ENCODE measurements at places on chromosomes 5 and 9.

DNA sequence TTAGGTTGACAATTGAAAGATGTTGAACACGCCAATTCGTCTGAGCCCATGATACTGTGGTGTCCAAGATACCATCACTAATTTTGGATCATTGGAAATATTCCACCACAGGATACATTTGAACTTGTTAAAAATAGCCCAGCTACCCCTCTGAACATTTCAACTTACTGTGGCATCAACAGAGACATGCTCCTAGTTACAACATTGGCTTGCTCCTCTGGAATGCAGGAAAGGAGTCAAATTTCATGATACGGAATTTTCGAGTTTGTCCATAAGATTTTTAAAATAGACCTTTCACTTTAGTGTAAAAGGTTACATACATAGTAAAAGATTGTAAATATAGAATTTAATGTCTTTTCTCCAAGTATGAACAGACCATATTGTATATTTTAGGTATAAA lies 12.8 kb downstream of the SEMA5A start:
- H3K36me3 ChIP-seq: no peaks in the 10 kb centered on the region
- peaks cover 1% of the 10 kb centered on the region for H3K4me1 ChIP-seq
- H3K27ac ChIP-seq: no peak overlapping the region
- peaks cover 3% of the 10 kb centered on the region for H3K27me3 ChIP-seq
- no peak overlapping the region for H3K4me3 ChIP-seq
- no peak for DNase-seq

DNA sequence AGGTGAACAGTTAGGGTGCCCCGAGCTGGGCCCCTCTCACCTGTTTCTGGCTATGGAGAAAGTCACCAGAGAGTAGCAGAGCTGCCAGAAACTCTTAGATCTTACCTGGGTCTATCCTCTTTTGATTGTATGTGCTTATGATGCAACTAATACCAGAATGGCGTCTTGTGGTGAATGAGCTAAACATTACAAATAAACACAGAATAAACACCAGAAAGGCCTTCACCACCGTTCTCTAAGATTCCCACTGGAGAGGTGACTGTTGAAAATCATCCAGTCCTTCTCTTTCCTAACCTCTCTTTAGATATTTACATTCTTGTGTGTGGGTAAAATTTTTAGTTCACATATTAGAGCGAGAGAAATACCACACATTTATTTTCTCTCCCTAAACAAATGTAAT lies 241.7 kb upstream of the GAS1 start:
- no peaks in the 10 kb centered on the region for H3K4me1 ChIP-seq
- H3K27ac ChIP-seq: no peak overlapping the region
- H3K27me3 ChIP-seq: peaks cover 3% of the 10 kb centered on the region
- H3K36me3 ChIP-seq: no peaks in the 10 kb centered on the region
- no peak for DNase-seq

- no peak overlapping the region for H3K4me3 ChIP-seq
- H3K36me3 ChIP-seq: no peaks in the 10 kb centered on the region
- DNase-seq: no peak
- H3K27me3 ChIP-seq: no peaks in the 10 kb centered on the region
- no peak overlapping the region for H3K27ac ChIP-seq
- no peaks in the 10 kb centered on the region for H3K4me1 ChIP-seq
These were observed 329.8 kb upstream of the PDE4D start for GRCh38 chr5:60223342-60223741.

DNA sequence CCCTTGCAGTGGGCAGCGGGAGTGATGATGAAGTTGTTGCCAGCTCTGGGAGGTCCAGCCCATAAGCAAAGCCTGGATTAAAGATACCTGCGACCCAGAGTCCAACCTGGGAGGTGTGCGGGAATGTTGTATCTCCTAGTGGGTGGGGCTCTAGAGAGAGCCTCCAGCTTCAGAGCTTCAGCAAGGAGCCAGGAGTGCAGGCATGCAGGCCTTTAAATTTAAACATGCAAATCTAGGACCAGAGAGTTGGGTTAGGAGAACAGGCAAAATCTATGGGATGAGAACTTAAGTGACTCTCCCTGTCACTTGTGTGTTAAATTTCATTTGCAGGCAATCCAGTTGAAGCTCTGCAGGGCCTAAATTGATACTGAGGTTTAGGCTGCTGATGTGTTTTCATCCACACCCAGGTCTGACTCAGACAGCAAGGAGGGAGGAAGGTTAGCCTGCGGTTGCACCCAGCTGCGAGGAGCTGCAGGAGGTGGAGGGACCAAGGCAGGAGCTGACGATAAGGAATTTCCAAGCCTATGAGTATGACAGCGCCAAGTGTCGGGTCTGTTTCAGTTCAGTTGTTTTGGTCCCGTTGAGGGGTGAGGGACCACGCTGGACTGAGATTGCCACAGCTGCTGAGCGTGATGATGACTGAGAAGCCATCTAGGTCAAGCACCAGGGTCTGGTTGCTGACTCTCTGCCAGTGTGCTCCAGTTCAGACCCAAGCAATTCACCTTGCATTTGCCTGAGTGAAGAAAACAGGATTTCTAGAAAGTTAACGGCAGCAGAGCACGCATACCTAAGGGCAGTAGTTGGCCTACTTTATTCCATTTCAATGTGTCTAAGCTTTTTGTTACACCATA lies 243.0 kb downstream of the ICE1 start:
- no peaks in the 10 kb centered on the region for H3K36me3 ChIP-seq
- H3K4me1 ChIP-seq: no peaks in the 10 kb centered on the region
- peaks cover 4% of the 10 kb centered on the region for H3K27me3 ChIP-seq
- no peak overlapping the region for H3K27ac ChIP-seq
- DNase-seq: no peak

GRCh38 chr9:95852059-95853032 lies 23.1 kb upstream of the ERCC6L2 start:
- H3K36me3 ChIP-seq: peaks cover 15% of the 10 kb centered on the region
- peaks cover 8% of the 10 kb centered on the region for H3K4me1 ChIP-seq

DNA sequence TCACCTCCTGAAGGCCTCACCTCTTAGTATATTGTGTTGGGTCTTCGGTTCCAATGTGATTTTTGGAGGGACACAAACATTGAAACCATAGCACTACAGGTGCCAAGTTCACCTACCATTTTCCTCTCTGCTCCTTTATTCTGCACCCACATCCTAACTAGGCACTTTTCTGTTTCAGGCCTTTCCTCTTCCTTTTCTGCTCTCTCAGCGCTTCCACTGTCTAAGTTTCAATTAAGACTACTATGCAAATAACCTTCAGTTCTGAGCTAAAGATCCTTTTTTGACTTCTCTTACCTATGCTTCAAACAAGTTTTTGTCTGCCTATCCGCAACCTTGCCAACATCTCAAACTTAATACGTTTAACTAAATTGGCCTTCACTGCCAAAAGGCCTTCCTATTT lies 25.4 kb upstream of the ZFYVE16 start:
- DNase-seq: no peak
- H3K36me3 ChIP-seq: no peaks in the 10 kb centered on the region
- H3K4me3 ChIP-seq: no peak overlapping the region
- H3K27me3 ChIP-seq: no peaks in the 10 kb centered on the region

- no peaks in the 10 kb centered on the region for H3K36me3 ChIP-seq
- no peak overlapping the region for H3K27ac ChIP-seq
- peak; percentile 15 for DNase-seq
- no peak overlapping the region for H3K4me3 ChIP-seq
- H3K27me3 ChIP-seq: no peaks in the 10 kb centered on the region
These were observed 92.0 kb downstream of the SV2C start for GRCh38 chr5:76175051-76175666.

- no peak for DNase-seq
- no peak overlapping the region for H3K27ac ChIP-seq
- no peaks in the 10 kb centered on the region for H3K27me3 ChIP-seq
- no peaks in the 10 kb centered on the region for H3K36me3 ChIP-seq
- no peaks in the 10 kb centered on the region for H3K4me1 ChIP-seq
These were observed 7.4 kb downstream of the ZBTB26 start for GRCh38 chr9:122923947-122924346.

DNA sequence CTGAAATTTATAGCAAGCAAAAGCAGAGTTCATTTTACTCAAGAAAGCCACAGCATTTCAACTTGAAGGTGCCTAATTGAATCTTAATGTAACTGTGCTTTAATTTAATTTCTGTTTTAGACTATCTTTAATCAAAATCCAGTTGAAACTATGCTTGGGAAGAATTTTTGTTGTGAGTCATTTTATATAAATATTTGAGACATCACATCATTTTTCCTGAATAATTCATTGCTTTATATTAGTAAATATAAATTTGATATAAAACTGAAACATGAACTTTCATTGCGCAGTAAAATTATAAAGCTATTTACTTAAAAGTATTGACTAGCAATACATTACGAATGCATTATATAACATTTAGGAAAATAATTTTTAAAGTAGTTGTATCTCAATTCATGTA lies 1937.1 kb upstream of the CDH9 start:
- no peak overlapping the region for H3K27ac ChIP-seq
- no peak overlapping the region for H3K4me3 ChIP-seq
- H3K4me1 ChIP-seq: no peaks in the 10 kb centered on the region
- H3K27me3 ChIP-seq: no peaks in the 10 kb centered on the region
- DNase-seq: no peak

DNA sequence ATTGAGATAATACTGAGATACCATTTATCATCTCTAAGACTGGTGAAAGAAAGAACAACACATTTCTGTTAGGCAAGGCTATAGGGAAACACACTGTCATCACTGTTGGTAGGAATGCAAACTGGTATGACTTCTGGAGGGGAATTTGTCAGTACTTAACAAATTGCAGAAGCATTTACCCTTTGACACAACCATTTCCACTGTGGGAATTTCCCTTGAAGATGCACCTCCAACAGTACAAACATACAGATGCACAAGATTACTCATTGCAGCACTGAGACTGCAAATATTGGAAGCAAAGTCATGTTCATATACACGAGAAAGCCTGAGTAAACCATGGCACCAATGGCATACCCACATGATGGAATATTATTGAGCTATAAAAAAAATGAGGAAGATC lies 17.6 kb downstream of the GM2A start:
- DNase-seq: no peak
- peaks cover 11% of the 10 kb centered on the region for H3K4me1 ChIP-seq
- peaks cover 11% of the 10 kb centered on the region for H3K36me3 ChIP-seq
- no peak overlapping the region for H3K4me3 ChIP-seq

GRCh38 chr5:110169461-110169860 lies 479.7 kb downstream of the MAN2A1 start:
- no peak for DNase-seq
- no peak overlapping the region for H3K4me3 ChIP-seq
- no peaks in the 10 kb centered on the region for H3K4me1 ChIP-seq
- H3K27me3 ChIP-seq: no peaks in the 10 kb centered on the region
- H3K36me3 ChIP-seq: no peaks in the 10 kb centered on the region

GRCh38 chr5:181037365-181037861 lies 2.7 kb upstream of the BTNL9 start:
- H3K4me3 ChIP-seq: no peak overlapping the region
- DNase-seq: no peak
- no peak overlapping the region for H3K27ac ChIP-seq
- H3K4me1 ChIP-seq: no peaks in the 10 kb centered on the region
- no peaks in the 10 kb centered on the region for H3K36me3 ChIP-seq
- H3K27me3 ChIP-seq: peaks cover 59% of the 10 kb centered on the region

DNA sequence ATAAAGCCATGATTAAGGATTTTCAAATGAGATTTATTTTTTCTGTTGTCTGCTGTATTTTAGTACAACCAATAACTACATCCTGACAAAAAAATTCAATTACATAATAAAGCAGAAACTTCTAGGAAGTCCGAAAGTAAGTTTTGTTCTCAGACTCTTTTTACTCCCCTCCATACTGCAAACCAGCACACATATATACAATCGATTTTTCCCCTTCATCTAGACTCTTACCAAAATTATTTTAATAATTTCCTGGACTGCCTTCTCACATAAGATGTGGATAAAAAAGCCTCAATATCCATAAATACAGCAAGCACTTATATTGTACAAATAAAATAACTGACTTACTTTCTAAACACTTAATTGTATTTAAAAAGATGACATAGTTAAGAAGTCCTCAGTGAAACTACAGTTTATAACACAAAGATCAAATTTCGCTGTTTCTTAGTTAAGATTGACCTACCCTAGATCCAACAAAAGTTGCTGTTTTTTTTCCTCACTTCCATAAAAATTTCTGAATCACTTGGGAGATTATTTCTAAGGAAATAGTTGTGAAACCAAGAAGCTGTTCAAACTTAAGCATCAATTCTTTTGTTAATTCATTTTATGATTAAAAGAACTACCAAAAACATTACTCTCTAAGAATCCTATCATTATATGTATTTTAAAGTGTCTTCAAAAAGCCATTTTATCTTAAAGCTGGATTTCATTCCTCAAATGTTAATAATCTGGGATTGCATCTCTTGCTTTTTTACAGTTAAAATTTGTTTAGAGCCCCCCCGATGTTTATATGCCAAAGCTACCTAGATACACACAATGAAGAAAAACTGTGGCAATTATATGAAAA lies 74.7 kb upstream of the IFNE start:
- DNase-seq: no peak
- no peaks in the 10 kb centered on the region for H3K36me3 ChIP-seq
- peak overlapping the region; percentile 96 for H3K4me3 ChIP-seq
- H3K4me1 ChIP-seq: peaks cover 47% of the 10 kb centered on the region
- H3K27me3 ChIP-seq: no peaks in the 10 kb centered on the region

DNA sequence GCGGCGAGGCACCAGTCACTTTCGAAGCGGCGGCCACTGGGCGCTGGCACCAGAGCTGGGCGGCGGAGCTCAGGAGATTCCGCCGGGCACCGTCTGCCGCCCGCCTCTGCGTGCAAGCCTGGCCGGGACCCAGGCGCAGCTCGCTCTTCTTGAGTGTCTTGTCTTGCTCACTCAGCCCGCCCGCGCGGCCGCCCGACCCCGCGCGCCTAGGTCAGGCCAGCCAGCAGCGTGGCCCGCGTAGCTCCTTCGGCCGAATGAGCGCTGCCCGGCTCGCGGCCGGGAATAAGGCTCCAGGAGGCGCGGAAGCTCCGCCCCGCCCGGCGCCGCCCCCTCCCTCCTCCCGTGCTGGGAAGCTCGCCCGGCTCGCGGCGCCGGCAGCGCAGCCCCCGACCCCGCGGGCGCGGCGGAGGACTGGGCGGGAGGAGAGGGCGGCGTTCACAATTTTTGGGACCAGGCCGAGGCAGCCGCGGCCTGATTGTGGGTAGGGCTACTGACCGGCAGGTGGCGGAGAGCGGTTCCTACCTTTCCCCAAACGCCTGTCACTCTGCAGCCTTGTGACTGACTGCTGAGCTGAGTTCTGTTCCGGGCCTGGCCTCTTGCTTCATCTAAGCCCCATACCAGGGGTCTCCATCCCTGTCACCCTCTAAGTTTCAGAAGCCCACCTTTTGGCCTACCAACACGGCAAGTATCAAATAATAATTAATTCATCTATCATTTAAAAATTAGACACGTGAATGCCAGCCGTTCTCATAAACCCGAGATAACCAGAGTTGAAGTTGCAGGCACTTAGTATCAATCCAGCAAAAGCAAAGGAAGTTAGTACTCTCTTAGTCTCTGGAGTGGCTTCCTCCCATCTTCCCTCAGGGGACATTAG lies at the start of gene HBEGF:
HBEGF (minus strand) TSS at position 256 of the 874 bp plus-strand sequence. CDS start 275 bp downstream, outside the sequence.
- H3K27me3 ChIP-seq: peaks cover 42% of the 10 kb centered on the region
- peak within 1 kb of the TSS; percentile 74 for H3K27ac ChIP-seq
- peaks cover 7% of the 10 kb centered on the region for H3K4me1 ChIP-seq
- H3K36me3 ChIP-seq: no peaks in the 10 kb centered on the region
- H3K4me3 ChIP-seq: peak within 1 kb of the TSS; percentile 72

All from progenitor cell of endocrine pancreas (in vitro differentiated cells).